ENCODE measurements at places on chromosomes 1 and 21.

DNA sequence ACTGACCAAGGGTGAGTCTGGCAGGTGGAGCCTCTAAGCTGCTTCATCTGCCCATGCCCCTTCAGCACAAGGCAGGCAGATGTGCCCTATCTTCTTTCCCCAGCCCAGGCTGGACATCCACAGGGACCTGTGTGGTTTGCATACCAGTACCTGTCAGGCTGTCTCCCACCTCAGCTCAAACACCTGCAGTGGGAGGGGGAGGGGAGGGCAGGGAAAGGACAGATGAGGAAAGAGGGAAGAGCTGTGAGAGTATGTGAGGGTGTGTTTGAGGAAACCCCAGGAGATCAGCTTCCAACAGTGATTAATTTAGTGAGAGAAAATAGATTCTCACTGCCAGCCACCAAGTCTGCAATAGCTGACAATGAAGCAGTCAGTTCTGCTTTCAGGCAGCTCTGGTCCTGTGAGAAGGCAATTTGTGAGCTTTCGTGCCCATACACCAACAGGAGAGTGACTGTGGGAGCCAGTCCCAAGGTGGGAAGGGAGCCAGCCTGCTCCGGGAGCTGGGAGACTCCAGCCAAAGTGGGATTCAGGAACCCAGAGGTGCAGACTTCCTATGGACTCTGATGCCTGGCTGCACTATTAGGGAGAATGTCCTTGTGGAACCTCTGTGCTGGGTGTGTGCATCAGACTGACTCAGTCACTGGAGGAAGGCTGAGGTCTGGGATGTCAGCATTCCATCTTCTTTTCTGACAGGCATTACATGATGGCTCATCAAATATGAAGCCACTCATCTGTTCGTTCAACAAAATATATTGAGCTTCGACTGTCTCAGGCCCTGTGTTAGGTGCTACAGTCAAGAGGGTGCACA, 59.7 kb downstream of the TNR start:
- no peak for DNase-seq

- DNase-seq, result no peak
Measured at GRCh38 chr1:226497276-226497833, 51.2 kb upstream of the STUM start.

DNA sequence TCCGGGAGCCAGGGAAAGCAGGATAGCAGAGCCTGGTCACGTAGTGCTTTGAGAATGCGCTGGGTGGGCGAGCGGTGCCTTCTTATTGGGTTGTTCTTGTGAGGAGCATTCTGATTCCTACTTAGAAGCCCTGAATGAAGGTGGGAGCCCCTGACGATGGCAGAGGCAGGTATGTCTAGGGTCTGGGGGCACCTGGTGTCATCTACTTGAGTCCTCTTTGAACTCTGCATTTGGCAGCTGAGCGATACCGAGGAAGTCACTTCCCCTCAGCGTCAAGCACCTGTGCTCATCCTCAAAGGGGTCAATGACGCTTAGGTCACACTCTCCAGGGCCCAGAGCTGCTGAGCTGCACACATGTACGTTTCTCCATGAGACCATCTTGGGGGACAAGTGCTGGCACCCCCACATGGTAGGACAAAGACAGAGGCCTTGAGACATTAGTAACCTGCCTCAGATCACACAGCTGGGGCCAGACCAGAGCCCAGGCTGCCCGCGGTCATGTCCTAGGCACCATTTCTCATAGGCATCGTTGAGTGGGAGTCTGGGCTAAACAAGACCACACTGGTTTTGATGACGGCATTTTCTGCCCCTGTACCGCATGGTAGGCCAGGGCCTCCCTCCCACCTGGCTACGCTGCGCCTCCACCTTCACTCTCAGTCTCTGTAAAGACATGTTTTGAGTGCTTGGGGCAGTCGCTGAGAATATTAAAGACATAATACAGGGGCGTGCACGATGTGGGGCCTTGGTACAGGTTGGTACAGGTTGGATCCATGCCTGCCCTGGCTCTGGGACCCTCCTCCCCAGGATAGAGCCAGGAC, 69.1 kb upstream of the ABCG1 start:
- no peak for DNase-seq

GRCh38 chr1:182829285-182829932, 9.7 kb upstream of the DHX9 start:
- no peak for DNase-seq

DNA sequence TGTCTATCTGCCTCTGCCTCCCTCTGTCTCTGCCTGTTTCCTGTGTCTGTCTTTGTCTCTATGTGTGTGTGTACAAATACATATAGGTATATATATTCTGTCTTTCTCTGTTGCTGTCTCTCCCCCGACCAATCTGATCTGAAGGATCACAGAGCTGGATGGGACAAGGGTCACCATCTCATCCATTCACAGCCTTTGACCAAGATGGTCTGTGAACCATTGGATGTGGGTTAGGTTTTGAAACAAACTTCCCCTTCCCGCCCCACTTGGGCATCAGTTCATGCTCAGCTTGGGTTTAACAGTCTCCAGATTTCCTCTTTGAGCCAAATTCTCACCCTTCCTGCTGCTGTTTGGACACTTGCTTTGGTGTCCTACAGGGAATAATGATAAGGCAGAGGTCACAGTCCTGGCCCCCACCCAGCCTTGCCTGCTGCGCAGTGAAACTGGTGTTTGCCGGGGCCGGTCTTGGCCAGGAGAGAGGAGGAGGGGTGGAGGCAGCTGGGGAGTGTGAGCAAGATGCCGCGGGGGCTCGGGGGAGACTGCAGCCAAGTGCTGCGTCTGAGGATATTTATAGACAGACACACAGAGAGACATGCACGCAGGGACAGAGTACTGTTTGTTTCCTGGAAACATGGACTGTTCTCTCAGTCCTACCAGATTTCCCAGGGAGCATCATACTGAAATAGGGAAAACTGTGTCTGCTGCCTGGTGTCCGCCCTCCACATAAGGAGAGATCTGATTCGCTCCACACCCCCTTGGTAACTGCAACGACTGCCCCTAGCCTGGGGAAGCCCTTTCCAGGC, 27.0 kb upstream of the BTG2 start:
- no peak for DNase-seq

GRCh38 chr1:228455715-228456114, 31.5 kb upstream of the RNF187 start:
- DNase-seq, result no peak

DNA sequence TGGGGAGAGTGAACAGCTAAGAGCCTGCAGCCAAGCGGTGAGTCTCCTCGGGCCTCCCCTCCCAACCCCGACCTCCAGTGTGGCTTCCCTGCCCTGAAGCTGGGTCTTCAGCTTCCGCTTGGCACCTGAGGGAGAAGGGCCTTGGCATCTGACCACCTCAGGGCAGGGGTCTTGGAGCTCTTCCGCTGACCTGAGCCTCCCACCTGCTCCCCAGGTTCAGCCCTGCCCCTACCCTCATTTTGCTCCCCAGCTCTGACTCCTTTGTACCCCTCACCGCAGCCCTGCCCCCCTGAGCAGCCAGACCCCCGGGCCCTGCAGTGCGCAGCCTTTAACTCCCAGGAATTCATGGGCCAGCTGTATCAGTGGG, 4.9 kb downstream of the ADAMTSL4 start:
- DNase-seq, result no peak

GRCh38 chr1:4273243-4273642, 373.2 kb upstream of the C1orf174 start:
- no peak for DNase-seq

GRCh38 chr1:234836776-234837357, 226.9 kb upstream of the IRF2BP2 start:
- no peak for DNase-seq

- DNase-seq, result no peak
Measured at GRCh38 chr1:234539666-234540403, 60.9 kb upstream of the TARBP1 start.

- DNase-seq, result no peak
Measured at GRCh38 chr1:108082001-108082400, 117.0 kb upstream of the VAV3 start.
